ENCODE measurements at places on chromosomes 6 and 20.
A peak's percentile ranks its signal among the peaks of the same experiment; 100 is the strongest.

GRCh38 chr6:41122373-41122772 is 31.8 kb downstream of the TREML1 start:
- no peak for DNase-seq

- no peak for DNase-seq
Measured at GRCh38 chr6:33652002-33652401, 30.9 kb downstream of the ITPR3 start.

DNA sequence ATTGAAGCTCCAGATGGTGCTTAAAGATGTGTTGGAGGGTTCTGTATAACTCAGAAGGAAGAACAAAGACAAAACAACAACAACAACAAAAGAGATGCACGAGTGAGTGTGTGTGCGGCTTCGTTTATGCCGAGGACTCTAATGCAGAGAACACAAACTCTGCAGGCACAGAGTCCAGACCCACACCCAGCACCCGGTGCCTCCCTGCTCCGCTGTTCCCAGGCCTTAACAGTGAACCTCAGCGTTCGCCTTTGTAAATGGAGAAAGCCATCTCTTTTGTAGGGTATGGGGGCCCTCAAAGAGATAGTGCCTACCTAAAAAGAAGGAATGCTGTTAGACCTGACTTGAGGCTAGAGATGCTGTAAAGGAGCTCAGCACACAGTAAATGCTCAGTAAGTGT is 243.3 kb downstream of the ERMARD start:
- DNase-seq, result no peak

DNA sequence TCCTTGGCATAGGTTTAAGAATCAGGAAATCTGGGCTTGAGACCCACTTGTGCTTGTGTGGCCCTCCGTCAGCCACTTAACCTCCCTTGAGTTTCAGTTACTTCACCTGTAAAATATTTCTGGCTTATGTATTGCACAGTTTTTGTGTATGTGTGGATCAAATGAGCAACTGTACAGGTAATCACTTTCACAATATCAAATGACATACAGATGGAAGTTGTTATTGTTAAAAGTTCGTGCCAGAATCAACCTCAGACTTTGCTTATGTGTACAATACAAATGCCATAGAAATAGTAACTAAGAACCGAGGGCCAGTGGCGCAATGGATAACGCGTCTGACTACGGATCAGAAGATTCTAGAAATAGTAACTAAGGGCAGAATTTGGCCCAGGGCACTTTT is 65.6 kb upstream of the KIF13A start:
- DNase-seq, result no peak

- DNase-seq, result no peak
Measured at GRCh38 chr6:168464546-168464945, 23.6 kb downstream of the SMOC2 start.

GRCh38 chr20:59170406-59171349 is 7.1 kb downstream of the ZNF831 start:
- no peak for DNase-seq

- no peak for DNase-seq
Measured at GRCh38 chr20:10910535-10911178, 236.9 kb upstream of the JAG1 start.

DNA sequence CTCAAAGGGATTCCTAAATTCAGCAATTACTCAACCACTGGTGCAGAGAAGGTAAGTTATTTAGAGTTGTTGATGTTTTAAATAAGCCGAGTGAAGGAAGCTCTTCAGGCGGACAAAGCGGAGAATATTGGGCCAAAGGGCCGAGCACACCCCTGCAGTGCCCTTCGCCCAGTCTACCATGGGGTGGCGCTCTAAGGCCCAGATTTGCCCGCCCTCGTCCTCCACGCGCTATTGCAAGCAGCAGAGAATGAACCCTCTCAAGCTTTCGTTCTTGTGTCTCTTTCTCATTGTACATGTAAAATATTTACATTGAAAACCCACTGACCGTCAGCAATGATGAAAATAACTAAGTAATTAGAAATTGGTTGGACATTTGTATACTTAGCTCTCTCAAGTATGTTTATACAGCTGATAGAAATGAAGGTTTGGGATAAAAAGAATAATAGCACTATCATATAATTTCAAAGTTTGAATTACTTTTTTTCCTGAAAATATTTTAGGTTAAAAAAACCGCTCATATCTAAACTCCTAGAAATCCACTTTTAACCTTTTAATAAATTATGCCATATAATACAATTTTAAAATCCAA is 195.0 kb upstream of the CEP162 start:
- DNase-seq, result peak; percentile 31

DNA sequence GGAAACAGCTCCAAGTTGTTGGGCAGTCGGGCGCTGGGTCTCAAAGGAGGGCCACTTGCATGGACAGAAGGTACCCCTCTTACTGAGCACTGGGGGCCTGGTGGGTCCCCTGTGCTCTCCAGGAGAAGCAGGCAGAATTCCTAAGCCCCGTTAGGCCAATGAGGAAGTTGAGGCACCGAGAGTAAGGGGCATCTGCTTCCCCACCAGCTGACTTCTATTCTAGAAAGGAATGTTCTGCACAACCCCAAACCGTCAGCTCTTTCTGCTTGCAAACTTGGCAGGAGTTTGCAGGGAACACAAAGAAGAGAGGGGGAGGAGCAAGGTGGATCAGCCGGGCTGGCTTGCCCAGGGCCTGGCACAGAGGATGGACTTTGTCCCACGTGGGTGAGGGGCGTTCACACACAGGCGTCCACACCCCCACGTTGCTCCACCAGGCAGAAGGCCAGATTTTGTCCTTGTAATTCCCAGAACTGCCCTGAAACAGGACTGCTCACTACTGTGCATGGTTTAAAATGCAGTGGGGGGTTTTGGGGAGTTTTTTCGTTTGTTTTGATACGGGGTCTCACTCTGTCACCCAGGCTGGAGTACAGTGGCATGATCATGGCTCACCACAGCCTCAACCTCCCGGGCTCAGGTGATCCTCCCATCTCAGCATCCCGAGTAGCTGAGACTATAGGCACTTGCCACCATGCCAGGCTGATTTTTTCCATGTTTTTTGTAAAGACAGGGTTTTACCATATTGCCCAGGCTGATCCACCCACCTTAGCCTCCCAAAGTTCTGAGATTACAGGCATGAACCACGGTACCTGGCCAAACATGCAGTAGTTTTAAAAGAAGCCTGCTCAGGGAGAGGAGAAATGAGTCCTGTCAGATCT is 93.3 kb downstream of the SNX5 start:
- DNase-seq, result no peak

DNA sequence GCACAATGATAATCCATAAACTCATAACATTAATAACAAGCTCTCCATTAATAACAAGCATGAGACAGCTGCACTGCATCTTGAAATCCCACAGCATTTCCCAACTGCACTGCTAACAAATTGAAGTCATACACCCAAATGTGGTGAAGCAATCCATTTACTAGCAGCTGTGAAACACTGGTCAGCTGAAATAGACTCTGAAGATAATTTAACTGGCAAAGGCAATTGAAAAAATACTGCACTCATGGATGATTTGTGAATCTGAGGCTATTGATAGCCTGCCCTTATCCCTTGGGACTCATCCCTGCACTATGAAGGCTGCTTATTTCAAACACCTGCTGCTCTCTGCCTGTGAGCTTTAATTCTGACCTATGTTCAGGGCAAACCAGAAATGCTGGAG is 49.1 kb upstream of the PLCB1 start:
- no peak for DNase-seq

DNA sequence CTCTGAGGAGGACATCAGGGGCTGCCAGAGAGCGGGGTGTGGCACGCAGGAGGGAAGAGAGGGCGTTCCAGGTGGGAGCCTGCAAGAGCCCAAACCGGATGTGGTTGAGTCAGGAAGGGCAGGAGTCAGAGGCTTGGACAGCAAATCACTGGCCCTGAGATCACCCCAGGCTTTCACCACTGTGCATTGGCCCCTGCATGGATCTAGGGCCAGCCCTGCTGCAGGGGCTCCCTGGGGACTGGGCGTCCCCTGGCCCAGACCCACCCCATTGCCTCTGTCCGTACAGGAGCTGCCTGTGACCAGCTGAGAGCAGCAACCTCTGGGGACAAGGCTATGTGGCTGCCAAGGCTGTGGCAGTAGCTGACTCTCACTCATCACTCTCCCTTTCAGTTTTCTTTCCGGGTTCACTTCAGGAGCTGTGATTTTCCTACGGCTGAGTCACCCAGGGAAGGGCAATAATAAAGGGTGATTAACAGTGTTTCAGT is 33.9 kb downstream of the KCNK17 start:
- DNase-seq, result no peak

GRCh38 chr6:44049163-44049988 is 77.9 kb downstream of the MRPL14 start:
- DNase-seq, result no peak

Measured in activated CD4-positive, alpha-beta T cell treated with anti-CD3 and anti-CD28 coated beads for 48 hours (primary cell).